ENCODE measurements at places on chromosomes 2 and 18.

- no peak for ATAC-seq
These were observed 38.9 kb upstream of the LPIN2 start for GRCh38 chr18:3051718-3052410.

- ATAC-seq = no peak
These were observed 14.0 kb downstream of the CDC42EP3 start for GRCh38 chr2:37657471-37657870.

- no peak for ATAC-seq
These were observed 31.2 kb upstream of the TBR1 start for GRCh38 chr2:161384864-161385263.

DNA sequence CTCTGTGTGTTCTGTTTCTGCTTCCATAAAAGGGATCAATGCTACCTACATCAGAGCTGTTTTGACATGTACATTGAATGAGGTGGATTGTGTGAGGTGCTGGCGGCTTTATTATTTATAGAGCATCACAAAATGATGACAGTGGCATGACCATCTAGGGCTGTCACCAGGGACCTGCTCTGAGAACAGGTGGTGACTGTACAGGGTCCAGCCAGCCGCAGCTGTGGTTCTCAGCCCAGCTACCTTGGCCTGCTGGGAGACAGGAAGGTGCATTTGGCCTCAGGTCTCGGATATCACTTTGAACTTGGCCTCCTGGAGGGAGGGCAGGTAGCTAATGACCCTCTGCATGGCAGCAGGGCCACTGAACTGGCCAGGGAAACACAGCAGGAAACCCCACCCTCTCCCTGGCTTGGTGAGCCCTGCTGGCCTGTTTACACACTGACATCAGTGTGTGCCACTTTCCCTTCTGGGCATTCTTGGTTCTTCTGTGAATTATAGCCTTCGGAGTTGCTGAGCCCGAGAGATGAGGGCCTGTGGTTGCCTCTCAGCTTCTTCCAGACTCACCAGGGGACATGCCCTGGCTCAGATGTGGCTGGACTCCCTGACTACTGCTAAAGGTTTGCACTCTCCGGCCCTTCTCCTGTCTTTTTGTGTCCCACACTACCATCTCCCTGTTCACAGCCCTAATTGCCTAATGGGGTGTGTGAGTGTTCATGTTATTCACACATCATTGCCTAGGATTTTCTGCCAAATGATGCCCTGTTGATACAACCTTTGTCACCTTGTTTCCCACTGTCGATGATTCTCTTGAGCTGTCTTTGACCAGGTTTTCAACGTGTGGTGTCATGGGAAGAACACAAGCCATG is 109.2 kb upstream of the RAB12 start:
- no peak for ATAC-seq

GRCh38 chr2:99772591-99773331 is 282.9 kb upstream of the REV1 start:
- ATAC-seq = no peak

- ATAC-seq = no peak
These were observed 82.6 kb upstream of the RGPD5 start for GRCh38 chr2:109711230-109712122.

GRCh38 chr2:37615804-37616676 is 55.4 kb downstream of the CDC42EP3 start:
- ATAC-seq = peak; percentile 23

DNA sequence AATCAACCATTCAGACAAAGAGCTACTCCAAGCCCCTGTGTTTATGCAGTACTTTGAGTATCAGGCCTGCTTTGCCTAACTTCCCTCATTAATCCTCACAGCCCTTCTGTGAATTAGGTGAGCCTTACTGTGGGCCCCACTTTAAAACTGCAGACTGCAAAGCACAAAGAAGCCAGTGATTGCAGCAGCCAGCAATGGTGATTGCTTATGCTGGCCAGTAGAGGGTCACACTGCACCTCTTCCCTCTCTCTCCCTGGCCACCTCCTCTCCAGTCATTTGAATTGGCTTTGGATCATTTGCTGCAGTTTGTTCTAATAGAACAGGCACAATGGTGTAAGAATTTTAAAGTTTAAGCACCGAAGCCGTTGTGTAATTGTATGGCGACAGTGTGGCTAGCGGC is 229.9 kb downstream of the AGPS start:
- ATAC-seq = no peak

DNA sequence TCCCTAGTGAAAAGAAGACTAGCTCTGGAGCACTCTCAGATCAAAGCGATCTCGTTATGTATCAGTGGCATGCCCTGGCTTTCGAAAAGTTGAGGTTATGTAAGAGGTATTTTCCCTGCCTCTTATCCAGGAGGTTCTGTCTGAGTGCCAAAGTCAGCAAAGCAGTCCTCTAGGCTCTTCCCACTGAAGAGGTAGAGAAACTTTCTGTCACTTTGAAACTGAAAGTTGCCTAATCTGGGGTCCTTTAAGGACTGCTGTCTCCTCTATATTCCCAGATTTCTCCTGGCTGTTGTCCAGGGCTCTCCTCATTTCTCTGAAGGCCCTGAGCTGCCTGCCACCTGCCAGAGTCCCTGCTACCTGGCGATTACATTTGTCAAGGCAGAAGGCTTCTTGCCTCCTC is 96.3 kb downstream of the B3GNT2 start:
- peak; percentile 28 for ATAC-seq

GRCh38 chr2:2333076-2333475 is 2.0 kb upstream of the MYT1L start:
- no peak for ATAC-seq

- ATAC-seq = no peak
These were observed 1.8 kb upstream of the DUSP2 start for GRCh38 chr2:96146881-96147592.

DNA sequence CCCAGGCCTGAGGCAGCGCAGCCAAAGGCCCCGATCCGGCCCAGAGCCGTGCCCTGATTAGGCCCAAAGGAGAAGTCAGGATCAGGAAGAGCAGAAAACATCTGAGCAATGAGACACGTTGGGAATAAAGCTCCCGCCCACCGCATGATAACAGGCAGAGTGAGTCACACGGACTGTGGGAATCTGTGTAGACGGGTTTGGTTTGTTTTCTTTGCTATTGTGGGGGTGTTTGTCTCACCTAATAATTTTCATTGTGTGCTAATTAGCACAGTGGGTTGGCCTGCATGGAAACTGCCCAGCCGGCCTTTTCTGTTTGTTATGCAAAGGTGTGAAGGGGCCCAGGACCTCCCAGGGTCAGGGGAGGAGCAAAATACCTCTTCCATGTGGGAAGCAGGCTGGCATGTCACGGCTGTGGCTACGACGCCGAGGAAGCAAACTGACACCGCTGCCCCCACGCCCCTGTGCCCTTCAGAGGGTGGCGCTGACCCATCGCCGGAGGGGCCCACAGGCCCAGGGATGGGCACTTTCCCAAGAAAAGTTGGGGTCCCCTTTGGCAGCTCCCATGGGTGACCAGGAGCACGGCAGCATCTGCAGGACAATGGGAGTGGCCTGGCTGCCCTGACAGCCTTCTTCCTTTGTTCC is 68.4 kb upstream of the CTDP1 start:
- peak; percentile 39 for ATAC-seq

DNA sequence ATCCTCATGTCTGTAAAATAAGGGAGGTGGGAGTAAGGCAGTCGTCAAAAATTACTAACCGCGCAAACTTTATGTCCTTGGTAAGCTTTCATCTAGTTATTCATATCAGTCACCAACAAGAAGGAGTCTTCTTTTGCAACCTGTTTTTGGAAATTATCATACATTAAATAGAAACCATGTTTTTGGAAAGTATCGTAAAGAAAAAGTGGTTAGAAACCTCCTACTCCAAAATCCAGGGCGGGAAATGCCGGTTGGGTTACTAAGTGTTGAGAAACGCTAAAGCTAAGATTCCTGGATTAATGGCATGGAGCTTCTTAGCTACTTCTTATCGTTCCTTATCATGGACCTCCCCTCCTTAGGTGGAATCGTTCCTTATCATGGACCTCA is 778 bp downstream of the BBS5 start:
- no peak for ATAC-seq

GRCh38 chr2:200050921-200051610 is 95.7 kb downstream of the MAIP1 start:
- ATAC-seq = no peak

GRCh38 chr18:47953471-47953931 is 23.0 kb upstream of the SMAD2 start:
- ATAC-seq = peak; percentile 61

- ATAC-seq = peak; percentile 36
These were observed 488.6 kb upstream of the SMIM21 start for GRCh38 chr18:75915941-75916623.

Measured in gastroesophageal sphincter (tissue), 4 donors.